ENCODE measurements at places on chromosomes 7 and 10.

GRCh38 chr7:103597606-103598005, 151.6 kb upstream of the SLC26A5 start:
- no peak for DNase-seq

- DNase-seq: peak; percentile 63
Observed at GRCh38 chr10:63758080-63758479, 236.9 kb downstream of the REEP3 start.

GRCh38 chr10:129851941-129852640, 112.0 kb downstream of the EBF3 start:
- no peak for DNase-seq

DNA sequence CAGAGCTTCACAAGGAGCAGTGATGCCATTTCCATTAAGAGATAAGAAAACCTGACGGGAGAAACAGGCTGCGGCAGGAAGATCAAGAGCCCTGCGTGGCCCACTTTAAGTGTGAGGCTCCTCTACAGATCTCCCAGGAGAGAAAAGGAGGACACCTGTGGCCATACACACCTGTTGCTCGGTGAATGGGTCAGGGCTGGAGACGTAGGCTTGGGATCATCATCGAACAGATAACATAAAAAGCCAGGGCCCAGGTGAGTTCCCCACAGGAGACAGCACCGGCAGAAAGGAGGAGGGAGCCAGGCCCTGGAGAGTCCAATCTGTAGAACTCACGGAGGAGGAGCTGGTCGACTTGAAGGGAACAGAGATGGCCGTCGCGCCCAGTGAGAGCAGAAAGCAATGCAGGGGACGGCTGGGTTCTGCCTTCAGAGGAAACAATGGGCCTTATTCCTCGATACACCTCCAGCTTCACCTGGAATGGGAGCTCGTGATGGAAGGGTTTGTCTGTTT, 556.8 kb downstream of the DNAJB6 start:
- DNase-seq: no peak

- no peak for DNase-seq
Observed at GRCh38 chr7:134731616-134732015, 47.8 kb upstream of the CALD1 start.

DNA sequence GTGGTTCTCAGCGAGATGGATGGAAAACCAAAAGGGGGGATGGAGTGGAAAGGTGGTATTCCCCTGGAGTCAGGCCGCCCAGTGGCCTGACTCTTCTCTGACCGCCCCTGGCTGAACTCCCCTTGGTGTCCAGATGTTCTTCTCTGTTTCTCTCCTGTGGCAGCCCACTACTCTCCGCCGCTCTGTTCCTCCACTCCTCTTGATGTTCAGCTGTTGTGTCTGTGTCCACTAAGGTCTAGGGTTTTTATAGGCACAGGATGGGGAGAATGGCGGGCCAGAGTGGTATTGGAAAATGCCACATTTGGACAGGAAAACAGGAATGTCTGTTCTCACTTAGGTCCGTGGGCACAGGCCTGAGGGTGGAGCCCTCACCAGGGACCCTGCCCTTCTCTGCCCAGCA, 954.3 kb upstream of the MBL2 start:
- no peak for DNase-seq

GRCh38 chr10:125112697-125113494, 47.5 kb downstream of the CTBP2 start:
- no peak for DNase-seq

DNA sequence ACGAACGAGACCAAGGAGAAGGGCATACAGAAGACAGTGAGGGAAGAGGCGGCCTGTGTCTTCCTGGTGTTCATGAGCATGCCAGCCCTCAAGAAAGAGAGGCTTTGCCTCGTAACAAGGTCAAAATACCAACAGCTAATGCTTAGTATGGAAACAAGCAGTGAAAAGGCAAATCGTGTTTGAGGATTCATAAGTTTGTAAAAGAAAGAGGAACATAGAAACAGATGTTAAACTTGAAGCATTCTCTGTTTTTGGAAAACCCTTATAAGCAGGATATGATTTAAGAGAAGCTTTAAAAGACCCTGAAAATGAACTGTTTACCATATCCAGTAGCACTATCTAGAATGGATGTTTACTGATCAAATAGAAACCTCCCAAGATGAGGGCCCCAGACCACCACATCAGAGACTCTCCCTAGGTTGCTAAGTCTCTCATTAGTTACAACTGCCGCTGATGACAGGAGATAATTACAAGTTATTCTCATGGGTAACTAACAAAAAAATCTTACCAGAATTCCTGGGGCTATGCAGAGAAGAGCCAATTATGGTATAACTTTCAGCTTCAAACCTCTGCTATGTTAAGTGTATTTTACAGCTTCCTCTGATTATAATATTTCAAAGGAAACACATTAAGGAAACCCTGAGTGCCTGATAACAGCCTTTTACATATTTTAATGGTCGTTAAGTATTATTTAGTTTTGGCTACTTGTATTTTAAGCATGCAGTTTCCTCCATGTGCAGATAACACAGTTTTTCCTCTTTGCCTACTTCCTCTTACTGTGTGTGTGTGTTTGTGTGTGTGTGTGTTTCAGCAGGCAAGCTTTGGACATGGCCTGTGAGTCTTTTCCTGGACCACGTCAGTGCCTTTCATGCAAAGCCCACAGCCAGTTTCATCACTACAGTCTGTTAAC, 17.9 kb downstream of the JCAD start:
- no peak for DNase-seq

DNA sequence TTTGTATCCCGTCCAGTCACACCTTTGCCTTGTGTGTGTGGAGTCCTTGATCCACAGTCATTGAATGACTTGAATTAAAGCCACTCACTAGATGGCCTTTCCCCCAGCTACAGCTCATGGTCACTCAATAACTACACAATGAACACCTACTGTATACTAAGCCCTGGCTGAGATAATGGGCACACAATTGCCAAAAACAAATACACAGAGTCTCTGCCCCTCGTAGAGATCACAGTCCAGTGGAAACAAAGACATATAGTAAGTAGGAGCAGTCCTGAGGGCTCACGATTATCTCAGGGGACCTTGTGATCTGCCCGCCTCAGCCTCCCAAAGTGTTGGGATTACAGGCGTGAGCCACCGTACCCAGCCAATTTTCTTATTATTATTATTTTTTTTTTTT, 22.1 kb upstream of the DDIT4 start:
- no peak for DNase-seq

GRCh38 chr7:74010407-74010806, 17.6 kb upstream of the ELN start:
- DNase-seq: peak; percentile 43

DNA sequence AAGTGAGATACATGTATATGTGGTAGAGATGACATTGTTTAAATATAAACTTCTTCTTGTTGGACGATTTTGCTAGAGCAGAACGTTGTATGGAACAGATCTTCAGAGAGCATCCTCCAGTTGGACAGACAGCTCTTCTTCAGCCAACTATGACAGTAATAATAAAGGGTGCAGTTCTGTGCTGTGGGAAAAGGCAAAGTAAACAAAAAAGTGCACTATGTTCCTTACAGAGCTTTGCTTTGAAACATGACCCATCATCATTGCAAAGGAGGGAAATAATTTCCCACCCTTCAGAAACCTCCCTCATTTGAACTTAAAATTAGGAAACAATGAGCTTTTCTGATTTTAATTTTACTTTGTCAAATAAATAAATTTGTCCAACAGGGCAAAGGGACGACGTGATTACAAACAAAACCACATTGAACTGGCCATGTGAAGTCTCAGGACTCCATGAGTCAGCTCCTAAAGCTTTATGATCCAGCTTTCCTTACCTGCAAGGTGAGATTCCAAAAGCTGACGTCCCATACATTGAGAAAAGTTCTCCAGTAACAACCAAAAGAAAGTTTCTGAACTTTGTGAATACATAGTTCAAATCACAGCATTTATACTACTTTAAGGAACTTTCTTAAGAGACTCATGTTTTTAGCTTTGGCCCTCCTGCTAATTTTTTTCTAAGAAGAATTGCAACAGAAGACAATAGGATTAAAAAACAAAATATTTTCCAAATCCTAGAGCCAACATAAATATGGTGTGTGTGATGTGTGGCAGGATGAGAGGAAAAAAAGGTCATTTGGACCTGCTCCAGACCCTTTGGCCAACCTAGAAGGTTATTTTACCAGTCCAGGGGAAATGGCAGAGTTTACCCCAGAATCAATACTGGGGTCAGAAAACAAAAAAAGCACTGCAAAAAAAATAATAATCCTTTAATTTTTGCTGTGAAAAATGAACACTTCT, 565.4 kb upstream of the NRP1 start:
- no peak for DNase-seq

DNA sequence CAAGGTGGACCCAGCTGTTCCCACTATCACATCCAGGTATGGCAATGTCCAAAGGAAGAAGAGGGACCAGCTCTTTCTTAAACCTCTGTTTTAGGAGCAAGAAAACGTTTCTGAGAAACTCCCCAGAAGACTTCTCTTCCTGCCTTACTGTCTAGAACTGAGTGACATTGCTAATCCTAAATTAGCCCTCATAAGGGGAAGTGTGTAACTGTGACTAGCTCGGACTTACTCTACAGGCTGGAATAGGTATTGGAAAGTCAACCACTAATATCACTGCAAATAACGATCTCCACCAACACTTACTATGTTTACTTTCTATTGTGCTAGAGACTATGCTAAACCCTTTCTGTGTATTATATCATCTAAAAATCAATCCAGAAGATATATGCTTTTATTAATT, 49.9 kb upstream of the RELN start:
- DNase-seq: no peak

DNA sequence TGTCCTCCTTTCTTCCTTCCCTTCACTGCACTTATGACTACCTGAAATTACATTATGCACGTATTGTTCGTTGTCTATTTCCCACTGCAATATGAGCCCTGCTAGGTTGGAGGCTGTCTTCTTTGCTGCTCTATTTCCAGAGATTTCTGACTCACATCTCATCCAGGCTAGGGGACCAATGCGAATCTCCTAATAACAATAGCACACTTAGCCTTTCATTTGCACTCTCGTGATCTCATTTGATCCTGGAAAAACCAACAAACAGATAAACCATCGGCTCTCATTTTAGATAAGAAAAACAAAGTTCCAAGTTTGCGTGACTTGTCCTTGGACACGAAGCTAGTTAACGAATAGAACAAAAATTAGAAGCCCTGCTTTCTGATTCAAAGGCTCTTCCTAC, 1.4 kb downstream of the ZNF438 start:
- no peak for DNase-seq

Data from fibroblast of upper back skin (primary cell).